ENCODE measurements at places on chromosomes 5 and 9.
A peak's percentile ranks its signal among the peaks of the same experiment; 100 is the strongest.

- no peak for DNase-seq
Observed at GRCh38 chr5:24167806-24168205, 477.0 kb downstream of the CDH10 start.

DNA sequence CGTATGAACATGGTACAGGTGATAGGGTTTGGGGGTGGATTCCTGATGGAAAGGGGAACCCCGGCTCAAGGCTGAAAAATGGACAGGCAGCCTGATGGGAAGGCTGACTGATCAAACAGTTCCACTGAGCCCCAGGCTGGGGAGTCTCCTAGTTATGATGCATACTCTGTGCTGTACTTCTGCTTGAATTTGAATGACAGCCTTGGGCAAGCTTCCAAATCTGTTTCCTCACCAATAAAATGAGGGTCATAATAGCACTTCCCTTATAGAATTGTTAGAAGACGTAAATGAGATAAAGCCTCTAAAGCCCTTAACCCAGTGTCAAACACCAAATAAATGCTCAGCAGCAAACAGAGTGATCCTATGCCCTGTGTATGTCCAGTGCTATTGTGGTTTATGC is 478.5 kb upstream of the DMAC1 start:
- no peak for DNase-seq

GRCh38 chr9:115815786-115816185 is 337.8 kb upstream of the PAPPA start:
- no peak for DNase-seq

DNA sequence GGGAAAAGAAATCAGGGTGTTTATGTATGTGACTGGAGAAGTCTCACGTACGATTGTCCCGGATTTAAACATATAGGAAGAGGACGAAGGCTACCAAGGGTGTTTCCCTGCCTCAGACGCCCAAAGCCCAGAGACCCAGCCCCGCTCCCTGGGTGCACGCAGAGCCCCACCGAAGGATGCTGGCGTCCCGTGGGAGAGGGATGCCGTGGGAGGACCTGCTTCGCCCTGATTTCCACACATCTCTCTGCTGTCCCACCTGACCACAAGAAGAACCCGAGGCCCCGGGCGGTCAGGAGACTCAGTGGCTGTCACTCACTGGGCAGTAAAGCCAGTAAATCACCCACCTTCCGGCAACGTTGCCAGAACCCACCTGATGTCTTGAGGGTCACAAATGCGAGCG is 211.8 kb upstream of the TBCA start:
- no peak for DNase-seq

DNA sequence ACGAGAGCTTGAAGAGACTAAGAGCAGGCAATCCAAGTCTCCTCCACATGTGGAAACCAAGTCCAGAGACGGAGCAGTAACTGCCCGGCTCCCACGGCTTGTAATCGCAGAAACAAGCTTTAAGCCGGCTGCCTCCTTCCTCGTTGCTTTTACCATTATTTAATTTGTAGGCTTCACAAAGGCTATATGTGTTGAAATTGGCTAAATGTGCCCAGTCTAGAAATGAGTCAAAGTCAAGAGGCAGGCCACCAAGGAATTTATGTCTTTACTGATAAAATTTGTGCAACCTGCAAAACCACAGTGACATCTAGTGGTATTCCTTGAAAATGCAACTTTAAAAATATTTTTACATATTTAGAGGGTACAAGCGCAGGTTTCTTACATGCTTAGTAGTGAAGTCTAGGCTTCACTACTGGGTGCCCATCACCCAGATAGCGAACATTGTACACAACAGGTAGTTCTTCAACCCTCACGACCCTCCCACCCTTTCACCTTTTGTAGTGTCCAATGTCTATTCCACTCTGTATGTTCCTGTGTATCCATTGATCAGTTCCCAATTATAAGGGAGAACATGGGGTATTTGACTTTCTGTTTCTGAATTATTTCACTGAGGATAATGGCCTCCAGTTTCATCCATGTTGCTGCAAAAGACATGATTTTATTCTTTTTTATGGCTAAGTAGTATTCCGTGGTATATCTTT is 33.5 kb upstream of the EBF1 start:
- DNase-seq, result peak; percentile 65

GRCh38 chr9:99445371-99445891 is 223.3 kb downstream of the SEC61B start:
- DNase-seq, result peak; percentile 97

- DNase-seq, result no peak
Observed at GRCh38 chr5:131966551-131966950, 21.1 kb upstream of the MEIKIN start.

DNA sequence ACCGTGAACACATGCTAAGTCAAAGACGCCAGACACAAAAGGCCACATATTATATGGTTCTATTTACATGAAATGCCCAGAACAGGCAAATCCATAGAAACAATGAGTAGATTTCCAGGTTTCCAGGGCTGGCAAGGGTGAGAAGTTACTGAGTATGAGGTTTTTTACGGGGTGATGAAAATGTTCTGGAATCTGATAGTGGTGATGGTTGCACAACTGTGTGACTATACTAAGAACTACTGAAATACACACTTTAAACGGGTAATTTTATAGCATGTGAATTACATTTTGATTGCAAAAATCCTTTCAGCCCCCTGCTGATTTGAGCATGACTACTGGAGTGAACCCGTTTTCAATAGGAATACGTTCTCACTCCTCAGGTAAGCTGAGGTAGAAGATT is 46.7 kb upstream of the TBC1D9B start:
- peak; percentile 46 for DNase-seq

GRCh38 chr9:77502568-77502967 is 145.6 kb downstream of the GNA14 start:
- DNase-seq, result peak; percentile 16

DNA sequence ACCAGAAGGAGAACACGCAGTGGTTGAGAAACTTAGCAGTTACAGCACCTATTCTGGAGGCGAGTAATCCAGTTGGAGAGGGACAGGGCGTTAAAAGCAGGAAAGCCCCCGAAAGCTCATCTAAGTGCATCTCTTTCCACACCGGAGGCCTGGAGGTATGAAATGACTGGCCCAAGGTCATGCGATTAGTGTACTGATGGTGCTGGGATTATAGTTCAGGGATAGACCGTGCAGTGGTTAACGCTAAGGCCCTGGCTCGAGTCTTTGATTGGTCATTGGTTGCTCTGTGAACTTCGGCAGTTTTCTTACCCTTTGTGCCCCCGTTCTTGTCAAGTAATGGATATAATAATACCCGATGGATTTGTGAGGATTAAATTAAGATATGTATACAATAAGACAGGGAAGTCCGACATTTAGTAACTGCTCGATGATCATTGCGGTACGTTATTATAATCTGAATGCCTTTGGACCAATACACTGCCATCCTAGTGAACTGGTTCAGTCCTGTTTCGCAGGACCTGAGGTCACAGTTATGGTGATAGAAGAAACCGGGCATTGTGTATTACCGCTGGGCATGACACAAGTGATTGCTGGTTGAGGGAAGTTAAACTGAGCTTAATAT is 960 bp downstream of the CANX start:
- no peak for DNase-seq

DNA sequence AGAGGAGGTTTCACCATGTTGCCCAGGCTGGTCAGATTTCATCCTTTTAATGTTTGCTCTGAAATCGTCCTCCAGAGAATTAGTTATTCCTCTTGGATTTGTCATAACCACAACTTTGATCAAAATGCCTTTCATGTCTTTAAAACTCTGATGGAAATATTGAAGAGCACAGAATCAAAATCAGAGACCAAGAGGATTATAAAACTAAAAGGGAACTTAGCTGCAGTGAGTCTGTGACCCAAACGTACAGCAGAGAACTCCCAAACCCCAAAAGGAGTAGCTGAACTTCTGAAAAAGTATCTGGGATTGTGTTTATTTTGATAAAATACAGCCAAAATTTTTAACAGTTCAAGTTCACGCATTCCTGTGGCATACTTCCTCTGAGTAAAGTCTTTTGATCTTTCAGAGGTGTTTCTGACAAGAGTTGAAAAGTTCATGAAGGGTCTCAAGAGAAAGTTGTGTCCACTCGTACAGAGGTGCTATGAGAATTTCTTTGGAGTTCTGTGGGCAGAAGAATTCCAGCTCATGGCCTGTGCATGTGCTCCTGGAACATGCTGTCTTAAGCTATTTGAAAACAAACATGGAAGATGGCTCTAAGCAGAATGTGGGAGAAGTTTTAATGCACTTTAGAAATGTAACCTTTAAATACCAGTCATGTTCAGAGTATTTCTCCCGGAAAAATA is 124.0 kb downstream of the ESM1 start:
- DNase-seq, result peak; percentile 55

DNA sequence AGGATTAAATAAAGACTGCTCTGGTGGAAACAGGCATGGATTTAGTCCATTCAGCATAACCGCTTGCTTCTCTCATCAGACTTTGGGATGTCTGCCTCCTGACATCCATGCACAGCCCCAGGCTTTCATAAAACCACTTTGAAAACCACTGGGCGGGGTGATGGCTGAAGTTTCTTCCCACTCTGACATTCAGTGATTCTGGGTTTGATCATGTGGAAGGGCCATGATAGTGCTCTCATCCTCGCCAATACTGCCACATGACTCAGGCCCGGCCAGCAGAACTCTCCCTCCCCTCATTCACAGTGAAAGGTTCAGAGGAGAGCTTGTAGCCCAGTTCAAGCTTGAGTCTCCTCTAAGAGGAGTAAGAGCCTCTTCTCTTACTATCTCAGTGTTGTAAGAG is 29.6 kb upstream of the GLRA1 start:
- no peak for DNase-seq

DNA sequence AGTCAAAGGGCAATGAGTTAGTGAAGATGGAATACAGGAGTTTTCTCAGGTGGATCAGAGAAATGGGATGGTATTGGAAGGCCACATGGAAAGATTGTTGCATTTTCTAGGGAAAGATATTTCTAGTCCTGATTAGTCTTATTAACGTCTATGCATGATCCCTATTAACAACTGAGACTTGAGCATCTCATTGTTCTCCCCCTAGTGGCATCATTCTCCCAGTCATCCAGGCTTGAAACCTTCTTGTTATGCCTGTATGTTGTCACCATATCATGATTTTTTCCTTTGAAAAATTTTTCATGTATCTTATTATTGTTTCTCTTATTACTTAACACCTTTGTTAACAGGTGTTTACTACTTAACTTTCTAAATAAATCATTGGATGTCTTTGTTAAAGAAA is 34.4 kb downstream of the KIF2A start:
- peak; percentile 33 for DNase-seq

GRCh38 chr9:7970681-7971330 is 171.2 kb upstream of the DMAC1 start:
- DNase-seq, result peak; percentile 43

GRCh38 chr9:130768265-130768664 is 66.8 kb upstream of the ABL1 start:
- no peak for DNase-seq

GRCh38 chr5:172429201-172429940 is 25.0 kb downstream of the SH3PXD2B start:
- DNase-seq, result peak; percentile 91

DNA sequence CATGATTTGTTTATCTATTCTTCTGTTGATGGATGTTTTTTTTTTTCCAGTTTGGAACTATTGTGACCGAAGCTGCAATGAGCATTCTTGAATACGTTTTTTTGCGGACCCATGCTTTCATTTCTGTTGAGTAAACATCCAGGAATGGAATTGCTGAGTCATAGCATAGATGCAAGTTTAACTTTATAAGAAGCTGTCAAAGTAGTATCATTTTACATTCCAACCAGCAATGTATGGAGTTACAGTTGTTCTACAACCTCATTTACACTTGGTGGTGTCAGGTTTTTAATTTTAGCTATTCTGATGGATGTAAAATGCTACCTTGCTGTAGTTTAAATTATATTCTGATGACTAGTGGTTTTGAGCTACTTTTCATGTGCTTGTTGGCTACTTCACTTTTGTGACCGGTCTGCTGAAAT is 49.0 kb downstream of the NPR3 start:
- DNase-seq, result peak; percentile 79
